ENCODE measurements at places on chromosomes 6 and 20.

GRCh38 chr6:87393026-87393622, 14.6 kb upstream of the CFAP206 start:
- DNase-seq: peak; percentile 61

GRCh38 chr6:3882431-3882830, 33.3 kb downstream of the FAM50B start:
- DNase-seq: no peak

DNA sequence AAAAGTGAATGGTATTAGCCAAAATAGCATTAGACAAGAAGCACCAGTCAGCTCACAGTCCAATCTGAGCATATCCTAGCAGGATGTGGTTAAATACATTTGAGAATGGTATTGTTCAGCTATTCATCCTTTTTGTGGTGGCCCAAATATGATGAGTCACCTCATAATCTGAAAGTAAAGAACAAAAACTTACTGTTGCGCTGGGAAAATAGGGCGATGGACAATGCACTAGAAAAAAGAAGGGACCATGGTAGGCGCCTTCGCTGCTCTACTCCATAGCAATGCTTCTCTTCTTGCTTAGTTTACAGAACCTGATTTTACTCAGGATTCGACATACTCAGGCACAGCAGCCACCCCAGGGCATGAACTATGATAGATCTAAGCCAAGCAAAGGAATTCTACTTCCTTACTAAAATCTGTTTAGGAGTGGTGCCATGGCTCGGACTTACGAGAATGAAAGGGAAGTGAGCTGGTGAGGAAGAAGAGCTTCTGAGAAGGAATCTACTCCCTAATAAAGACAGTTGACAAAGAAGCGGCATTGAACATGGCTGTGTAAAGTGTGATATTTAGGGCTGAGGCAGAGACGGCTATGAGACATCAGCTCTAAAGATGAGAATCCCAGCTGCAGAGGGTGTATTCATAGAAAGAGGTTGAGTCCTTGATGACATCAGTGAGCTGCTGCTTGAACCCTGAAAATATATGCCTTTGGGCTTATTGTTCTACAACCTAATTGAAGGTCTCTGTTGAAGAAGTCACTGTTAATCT, 16.6 kb upstream of the FBXO9 start:
- no peak for DNase-seq

GRCh38 chr6:33746036-33746600, 587 bp downstream of the IP6K3 start:
- DNase-seq: no peak

DNA sequence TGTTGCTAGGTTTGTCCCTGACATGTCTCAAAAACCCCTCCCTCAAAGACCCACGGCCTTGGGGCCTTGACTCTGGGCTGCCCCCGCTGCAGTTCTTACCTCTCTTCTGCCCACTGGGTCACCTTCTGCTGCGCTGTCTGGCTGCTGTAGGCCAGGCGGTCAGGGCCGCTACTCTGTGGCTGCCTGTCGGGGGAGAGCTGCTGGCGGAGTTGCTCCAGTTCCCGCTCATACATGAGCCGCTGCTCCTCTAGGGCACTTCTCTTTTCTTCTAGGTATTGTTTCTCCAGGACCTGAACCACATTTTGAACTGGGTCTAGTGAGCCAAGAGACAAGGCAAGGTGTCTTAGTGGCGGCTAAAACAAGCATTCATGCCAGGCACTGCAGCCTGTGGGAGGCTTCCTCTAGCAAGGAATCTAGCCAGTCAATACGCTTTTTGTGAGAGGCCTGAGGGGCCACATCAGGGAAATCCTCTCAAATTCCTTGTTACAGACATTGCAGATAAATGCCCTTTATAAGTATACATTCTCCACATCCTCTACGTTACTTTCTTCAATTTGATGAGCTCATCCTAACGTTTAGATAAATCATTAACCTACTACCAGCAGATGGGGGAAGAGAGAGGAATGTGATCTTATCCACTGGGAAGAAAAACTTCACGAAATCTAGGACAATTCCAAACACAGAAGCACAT, 110.3 kb upstream of the NUP153 start:
- DNase-seq: no peak

- DNase-seq: no peak
Measured at GRCh38 chr6:47078991-47079390, 36.9 kb upstream of the ADGRF1 start.

DNA sequence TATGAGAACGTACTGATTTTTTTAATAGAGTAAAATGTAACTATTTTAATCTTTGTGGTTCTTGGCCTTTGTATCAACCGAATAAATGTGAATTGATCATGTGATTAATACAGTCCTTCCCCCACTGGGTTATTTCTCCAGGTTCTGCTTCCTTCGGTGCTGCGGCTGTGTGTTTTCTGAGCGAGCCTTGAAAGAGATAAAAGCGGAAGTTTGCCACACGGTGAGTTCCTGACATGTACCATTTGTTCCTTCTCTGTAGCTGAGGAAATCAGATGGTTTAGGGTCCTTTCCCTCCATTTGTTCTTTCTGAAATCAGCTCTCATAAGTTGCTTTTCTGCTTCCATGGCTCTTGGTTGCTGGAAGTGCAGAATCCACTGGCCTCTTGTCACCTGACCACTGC, 15.5 kb downstream of the RTF2 start:
- DNase-seq: peak; percentile 72

GRCh38 chr6:24357336-24358218, at the start of gene DCDC2:
DCDC2 (minus strand) TSS chr6:24358059; CDS start chr6:24357750, 309 bp downstream.
- peak; percentile 0 for DNase-seq

DNA sequence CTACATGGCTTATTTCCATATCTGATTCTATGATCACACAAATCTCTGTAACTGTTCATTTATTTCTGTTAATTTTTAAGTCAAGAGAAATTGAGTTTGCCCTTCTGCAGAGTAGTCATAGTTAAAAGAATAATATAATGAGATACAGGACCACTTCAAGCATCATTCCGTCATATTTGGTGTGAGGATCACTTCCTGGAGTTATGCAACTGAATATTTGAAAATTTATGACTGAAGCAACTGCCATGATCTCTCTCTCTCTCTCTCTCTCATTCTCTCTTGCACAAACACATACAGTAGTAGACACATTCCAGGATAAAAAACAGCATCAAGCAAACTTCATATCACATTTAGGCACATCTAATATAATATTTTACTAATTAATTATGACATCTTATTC, 116.4 kb downstream of the COL9A1 start:
- DNase-seq: no peak

- no peak for DNase-seq
Measured at GRCh38 chr6:162242915-162243314, 484.7 kb downstream of the PRKN start.

GRCh38 chr20:16115911-16116552, 457.2 kb downstream of the KIF16B start:
- DNase-seq: no peak

Measured in CD14-positive monocyte (primary cell).